Nucleus accumbens (tissue), 56 donors: ENCODE measurements at places on chromosomes 3 and 15.

GRCh38 chr15:29442532-29442931 is 172.9 kb upstream of the NSMCE3 start:
- DNase-seq: no peak

DNA sequence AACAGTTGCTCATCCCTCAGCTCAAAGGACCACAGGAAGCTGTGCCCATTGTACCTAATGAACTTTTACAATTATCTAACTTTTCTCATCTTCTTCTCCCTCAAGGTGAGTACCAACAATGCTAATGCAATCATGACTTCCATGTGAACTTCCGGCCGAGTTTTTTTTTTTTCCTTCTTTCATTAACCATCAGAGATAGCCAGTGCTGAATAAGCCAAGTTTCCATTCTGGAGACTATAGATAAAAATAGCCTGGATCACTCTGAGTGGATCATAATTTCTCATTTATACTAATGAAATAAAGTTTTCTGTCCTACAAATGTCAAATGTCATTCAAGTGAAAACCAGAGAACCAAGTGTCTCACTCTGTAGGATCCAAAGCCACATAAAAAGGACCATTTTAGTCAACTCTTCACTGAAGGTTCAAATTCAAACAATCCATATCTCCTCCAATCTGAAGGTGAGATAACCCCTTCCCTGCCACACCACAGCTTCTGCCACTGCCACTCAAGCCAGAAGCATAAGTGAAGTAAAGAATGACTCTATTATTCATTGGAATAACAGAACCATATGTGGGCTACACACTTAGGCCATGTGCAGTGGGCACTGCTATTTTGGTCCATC is 5.5 kb downstream of the SUMF1 start:
- no peak for DNase-seq

DNA sequence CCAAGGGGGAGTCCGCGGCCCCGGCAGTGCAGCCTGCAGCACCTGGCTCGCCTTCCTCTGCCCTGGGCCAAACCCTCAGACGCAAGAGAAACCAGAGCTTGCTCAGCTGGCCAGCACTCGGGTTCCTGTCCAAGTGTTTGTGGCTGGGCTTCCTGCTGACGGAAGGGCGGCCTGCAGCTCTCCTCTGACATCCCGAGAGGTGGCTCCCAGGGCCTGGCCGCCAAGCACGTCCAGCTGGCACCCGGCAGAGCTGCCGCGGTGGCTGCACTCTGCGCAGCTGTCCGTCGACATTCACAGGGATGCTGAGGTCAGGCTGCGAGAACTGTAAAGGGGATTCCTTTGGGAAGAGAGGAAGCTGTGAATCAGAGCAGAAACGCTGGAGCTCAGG is 85.6 kb downstream of the CPN2 start:
- DNase-seq: peak; percentile 61

GRCh38 chr3:159910991-159911663 is 77.5 kb upstream of the IL12A start:
- DNase-seq: no peak

DNA sequence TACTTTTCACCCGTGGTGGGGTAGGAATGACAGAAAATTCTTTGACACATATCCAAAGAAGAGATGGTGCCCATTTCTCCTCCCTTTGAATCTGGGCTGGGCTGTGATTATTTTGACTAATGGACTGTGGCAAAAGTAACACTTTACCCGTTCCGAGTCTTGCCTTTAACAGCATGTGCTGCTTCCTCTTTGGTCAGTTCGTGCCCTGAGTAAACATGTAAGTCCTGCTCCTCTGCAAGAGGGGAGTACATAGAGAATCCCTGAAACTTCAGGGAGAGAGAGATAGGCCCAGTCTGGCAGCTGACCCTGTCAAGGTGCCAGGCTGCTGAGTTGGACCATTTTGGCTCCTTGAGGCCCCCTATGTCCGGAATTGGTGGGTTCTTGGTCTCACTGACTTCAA is 243.1 kb downstream of the EPHB1 start:
- DNase-seq: no peak

DNA sequence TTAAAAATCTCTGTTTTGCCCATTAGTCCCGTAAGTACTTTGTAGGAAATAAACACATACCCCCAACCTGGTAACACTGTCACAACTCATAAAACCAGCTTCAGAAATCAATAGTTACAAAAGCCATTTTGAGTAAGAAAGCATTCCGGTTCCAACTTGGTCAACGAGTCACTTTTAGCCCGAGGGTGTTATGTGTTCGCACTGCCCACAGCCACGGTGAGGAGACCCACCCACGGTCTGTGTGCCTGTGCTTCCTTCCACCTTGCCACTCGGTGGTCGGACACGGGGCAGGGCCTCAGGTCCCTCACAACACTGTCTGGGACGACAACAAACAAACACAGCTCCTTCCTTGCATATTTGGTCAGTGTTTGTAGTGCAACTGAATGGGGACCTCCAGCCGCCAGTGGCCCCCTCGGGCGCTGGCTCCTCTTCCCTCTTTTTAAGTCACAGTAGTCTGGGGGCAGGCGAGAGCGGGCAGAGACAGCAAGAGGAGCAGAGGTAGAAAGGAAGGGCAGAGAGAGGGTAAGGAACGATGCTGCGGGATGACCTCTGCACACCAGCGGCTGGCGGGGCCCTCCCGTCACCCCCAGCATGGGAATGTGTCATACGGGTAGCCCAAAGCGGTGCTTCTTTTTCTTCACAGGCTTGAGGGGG is 5.2 kb upstream of the MUSTN1 start:
- no peak for DNase-seq

DNA sequence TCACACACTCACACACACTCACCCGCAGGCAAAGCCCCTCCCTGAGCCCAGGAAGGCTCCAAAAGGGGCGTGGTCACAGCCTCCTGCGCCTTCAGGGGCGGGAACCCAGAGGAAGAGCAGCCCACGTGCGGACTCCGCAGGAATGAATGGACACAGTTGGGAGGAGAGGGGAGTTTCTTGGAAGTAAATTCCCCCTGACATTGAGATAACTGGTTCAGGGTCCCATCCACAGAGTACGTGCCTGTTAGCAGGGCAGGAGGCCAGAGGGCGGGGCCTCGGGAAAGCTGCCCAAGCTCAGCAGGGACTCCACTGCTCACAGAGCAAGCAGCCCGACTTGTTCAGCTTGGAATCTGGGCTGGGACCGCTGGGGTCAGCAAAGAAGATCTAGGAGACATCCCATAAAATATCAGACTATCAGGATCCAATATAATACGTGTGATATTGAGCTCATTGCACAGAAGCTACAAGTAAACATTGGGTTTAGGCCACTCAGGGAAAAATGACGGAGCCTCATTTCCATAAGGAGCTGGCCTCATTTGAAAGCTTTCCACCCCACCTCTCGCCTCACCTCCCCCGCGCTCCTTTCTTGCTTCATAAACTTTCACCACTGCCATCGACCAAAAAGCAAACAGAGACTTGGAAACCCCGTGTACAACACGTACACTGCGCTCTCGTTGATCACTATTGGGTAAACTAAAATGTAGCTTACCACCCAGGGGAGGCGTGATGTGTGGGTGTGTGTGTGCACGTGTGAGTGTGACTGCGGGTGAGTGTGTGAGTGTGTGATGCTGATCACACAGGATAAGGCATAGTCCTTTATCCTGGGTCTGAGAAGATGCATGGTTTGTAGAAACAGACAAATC is 36.0 kb downstream of the TM2D3 start:
- DNase-seq: no peak

- no peak for DNase-seq
Observed at GRCh38 chr3:152031321-152031720, 157.9 kb downstream of the SUCNR1 start.

DNA sequence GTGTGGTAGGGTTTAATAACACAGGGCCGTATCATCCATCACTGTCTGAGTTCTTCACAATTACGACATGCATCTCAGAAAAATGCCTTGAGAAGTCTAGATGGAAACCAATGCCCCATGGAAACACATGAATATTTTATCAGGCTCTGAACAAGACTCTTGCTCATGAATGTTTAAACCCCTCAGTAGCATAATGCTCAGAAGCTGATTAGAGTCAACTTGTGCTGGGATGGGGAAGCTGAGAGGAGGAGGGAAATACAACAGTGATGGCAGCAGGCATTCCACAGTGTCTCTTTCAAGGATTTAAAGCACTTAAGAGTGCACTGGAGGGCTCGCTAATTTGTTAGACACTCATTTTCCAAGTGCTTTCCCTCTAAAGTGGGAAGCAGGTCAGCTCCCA is 3.8 kb downstream of the GPR156 start:
- no peak for DNase-seq

DNA sequence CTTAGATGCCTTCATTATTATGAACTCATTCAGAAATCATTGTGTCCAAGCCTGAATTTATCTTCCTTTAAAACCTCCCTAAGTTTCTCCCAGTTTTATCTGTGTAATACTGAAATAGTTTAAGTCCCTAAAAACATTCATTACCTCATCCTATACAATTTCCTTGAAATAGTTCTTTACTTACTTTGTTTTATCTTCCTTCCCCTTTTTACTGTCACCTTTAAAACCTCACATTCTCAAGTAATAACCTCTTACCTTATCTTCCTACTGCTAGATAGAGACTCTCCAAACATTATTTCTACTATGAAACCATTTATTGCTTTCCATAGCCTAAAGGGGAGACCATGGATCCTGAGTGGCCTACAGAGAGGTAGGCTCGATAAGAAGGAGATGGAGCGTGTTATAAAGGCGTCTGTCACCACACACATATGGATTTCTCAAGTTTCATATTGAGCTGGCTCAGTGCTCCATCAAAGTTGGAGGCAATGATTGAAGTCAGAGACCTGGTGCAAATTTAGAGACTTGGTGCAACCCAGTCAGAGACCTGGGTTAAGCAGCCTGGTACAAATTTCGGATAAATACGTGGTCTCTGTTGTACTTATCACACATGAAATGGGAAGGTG is 140.4 kb downstream of the NFKBIZ start:
- no peak for DNase-seq

DNA sequence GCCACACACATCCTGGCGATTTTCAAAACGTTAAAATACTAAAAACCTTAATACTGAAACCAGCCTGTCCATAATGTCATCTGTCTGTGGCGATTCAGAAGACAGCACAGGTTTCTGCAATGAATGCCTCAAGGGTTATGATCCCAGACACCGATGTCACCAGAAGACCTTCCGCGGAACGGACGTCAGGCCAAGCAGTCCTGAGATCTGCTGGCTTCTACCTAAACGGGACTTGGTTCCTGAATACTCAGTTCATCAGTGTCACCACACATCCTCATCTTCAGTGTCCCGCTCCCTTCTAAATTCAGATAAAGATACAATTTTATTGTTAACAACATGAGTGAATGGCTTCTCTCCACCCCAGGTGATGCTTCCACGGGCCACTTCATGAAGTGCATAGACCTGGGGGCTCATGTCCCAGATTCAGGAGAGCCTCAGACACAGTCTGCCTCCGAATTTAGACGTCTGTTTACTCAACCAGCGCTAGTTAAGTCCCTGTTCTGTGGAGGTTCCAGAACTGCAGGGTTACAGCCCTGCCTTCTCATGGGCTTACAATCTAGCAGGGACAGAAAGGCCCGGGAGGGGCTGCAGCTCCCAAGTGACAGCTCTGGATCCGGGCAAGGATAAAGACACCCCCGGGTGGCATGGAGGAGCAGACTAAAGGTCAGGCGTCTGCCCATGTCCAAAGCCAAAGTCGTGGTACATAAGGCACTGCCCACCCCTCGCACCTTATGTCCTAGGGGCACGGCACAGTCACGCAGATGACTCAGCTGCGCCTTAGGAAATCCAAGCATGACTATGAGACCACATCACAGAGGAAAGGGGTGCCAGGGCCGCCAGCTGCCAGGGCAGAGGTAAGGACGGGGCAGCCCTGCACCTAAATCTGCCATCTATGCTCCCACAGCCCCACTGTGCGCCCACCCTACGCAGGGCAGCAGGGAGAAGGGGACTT is 75.9 kb downstream of the VGLL4 start:
- no peak for DNase-seq

DNA sequence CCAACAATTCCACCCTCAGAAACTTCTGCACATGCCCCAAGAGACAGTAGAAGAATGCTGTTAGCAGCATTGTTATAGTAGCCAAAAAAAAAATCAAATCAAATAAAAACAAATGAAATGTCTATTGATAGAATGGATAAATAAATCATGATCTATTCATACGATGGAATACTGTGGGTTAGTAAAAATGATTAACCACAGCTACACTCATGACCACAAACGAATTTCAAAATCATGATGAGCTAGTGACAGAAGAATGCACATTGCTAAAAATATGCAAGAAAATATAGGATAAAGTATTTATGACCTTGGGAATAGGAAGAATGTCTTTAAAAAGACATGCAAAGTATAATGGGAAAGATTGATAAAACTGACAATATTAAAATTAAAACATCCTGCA is 57.5 kb upstream of the ACAN start:
- DNase-seq: no peak

DNA sequence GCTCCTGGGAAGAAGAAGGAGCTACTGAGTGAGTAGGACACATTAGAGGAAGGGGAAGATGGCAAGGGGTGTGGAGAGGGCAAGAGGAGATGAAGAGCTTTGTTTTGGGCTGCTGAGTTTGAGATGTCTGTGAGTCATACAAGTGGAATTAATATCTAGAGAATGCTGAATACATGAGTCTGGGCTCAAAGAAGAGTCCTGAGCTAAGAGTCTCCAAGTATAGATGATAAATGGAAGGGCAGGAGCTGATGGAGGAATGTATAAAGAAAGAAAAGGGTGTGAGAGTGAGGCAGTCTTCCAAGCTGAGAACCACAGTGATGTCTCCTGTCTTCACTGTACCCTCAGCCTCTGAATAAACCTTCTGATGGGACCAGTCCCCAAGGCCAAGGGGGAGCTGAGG is 205.5 kb upstream of the MRPL3 start:
- no peak for DNase-seq

- no peak for DNase-seq
Observed at GRCh38 chr15:43954181-43954621, 127.4 kb downstream of the WDR76 start.

- DNase-seq: no peak
Observed at GRCh38 chr3:58117561-58118181, 93.1 kb downstream of the DNASE1L3 start.

DNA sequence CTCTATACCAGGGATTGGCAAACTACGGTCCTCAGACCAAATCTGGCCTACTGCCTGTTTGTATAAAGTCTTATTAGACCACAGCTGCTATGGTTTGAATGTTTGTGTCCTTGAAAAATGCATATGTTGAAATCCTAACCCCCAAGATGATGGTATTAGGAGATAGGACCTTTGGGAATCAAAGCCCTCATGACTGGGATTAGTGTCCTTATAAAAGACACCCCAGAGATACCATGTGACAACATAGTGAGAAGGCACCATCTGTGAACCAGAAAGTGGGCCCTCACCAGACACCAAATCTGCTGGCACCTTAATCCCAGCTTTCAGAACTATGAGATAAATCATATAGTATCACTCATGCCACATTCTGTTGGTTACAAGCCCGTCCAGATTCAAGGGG is 7.4 kb downstream of the HMCES start:
- no peak for DNase-seq

GRCh38 chr3:25056036-25056755 is 371.9 kb upstream of the RARB start:
- no peak for DNase-seq

GRCh38 chr3:173589116-173589515 is 191.6 kb downstream of the NLGN1 start:
- DNase-seq: no peak

- no peak for DNase-seq
Observed at GRCh38 chr3:64437131-64437530, 211.9 kb upstream of the PRICKLE2 start.

GRCh38 chr3:195762249-195762585 is 41.4 kb downstream of the MUC20 start:
- no peak for DNase-seq
